Stimulated activated CD8-positive, alpha-beta memory T cell treated with anti-CD3 and anti-CD28 coated beads, Interleukin-2, amount 100 ng/mL, for 1 hour (primary cell): ENCODE measurements at places on chromosomes 16 and 17.

GRCh38 chr17:82171750-82172375, 40.8 kb downstream of the CCDC57 start:
- no peak for DNase-seq

DNA sequence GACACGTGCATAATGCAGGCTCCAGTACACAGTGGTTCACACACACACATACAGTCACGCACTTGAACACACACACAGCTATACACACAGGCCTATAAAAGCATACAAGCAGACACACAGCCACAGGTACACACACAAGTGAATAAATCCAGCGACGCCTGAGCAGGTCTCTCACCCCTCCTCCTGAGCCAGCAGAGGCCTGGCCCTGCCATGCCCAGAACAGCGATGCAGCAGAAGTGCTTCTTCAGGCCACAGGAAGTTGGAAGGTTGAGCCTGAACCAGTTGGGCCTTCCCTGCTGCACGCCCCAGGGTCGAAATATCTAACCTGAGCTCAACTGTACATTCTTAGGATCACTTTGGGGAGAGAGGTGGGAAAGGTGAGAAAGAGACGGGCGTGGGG, 7.3 kb upstream of the CD79B start:
- no peak for DNase-seq

- DNase-seq, result no peak
Observed at GRCh38 chr16:15765880-15766279, 90.9 kb downstream of the MYH11 start.

DNA sequence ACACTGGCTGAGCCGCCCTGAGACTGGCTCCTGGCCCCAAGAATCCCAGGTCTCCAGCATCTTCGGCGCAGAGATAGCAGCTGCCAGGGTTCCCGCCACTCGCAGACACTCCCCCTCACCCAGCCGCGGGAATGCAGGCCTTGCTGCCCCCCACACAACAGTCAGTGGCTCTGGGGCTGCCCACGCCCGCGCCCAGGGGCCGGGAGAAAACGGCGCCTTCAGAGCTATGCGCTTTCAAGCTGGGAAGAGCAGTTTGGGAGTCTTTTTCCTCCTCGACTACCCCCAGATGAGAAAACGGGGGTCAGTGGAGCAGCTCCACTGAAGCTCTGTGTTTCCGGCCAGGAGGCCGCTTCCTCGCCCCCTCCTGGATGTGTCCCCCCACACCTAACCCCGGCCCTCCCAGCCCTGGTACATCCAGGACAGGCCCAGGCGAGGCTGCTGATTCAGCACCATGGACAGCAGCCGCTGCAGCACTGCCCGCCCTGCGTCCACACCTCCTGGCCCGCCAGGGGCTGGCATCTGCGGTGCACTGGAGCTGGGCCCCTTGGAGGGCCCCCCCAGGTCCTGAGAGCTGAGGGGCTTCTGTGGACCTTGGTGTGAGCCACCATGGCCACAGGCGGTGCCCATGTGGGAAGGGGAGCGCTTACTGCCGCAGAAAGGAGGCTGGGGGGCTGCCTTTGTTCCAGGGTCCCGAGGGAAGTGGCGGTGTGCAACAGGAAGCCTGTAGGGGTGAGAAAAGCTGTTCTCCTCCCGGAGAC, 35.7 kb downstream of the CACNA1H start:
- DNase-seq, result no peak

DNA sequence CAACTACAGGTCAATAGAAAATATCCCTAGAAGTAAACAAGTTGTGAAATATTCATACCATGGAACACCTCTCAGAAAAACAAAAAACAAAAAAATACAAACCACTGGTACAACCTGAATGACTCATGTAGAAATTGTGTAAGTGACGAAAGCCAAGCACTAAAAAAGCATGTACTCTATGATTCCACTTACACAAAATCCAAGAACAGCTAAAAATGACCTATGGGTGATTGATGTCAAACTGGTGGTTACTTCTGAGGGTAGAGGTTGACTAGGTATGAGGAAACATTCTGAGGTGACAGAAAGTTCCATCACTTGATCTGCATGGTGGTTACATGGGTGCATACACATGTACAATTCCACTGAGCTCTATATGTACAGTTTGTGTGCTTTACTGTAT, 31.1 kb downstream of the DHRS7C start:
- no peak for DNase-seq

- DNase-seq, result no peak
Observed at GRCh38 chr16:67481561-67482232, 740 bp upstream of the ATP6V0D1 start.

- DNase-seq, result no peak
Observed at GRCh38 chr16:3019594-3020246, 448 bp upstream of the TNFRSF12A start.

- DNase-seq, result no peak
Observed at GRCh38 chr16:74768239-74768638, 6.4 kb downstream of the FA2H start.

DNA sequence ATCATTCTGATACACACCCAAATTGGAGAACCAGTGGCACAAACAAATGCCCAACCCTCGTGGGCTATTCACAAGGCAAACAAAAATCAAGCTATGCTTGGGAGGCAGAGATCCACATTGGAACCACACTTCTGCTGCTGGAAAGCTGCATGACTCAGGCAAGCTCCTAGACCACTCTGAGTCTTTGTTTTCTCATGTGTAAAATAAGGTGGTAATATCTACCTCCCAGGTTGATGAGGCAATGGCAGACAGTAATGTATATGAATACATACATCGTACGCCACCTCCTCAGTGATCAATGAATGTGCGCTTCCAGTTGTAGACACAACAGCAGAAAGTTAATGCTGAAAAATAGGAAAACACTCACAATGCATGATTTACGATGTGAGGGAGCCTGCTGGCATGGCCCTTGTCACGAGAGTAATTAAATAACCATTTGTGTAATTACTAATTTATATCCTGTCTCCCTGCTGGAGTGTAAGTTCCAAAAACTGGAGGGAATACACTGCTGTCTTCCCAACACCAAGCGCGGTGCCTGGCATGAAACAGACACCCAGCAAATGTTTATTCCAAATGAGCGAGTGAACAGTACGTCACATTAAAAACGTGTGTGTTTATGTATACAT, 69.9 kb upstream of the HSBP1 start:
- no peak for DNase-seq

GRCh38 chr17:64500862-64501765, 4.3 kb upstream of the POLG2 start:
- DNase-seq, result no peak

DNA sequence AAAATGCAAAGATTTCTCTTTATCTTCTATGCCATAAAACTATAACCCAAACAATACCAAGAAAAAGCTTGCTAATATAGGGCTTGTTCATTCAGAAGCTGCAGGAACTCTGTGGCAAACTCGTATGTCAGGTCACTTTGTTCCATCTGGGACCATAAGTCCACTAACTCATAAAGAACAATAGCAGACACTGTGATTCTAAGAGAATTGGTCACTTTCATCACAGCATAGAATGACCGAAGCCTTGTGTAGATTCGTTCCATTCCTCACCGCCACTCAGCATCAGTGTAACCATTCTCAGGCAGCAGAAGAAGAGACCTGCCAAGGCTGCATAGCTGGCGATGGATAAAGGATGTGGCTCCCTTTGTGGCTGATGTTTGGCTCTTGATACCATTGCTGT, 30.3 kb upstream of the VAT1L start:
- DNase-seq, result no peak

- no peak for DNase-seq
Observed at GRCh38 chr16:66677179-66677578, 19.4 kb downstream of the CMTM4 start.

- DNase-seq, result no peak
Observed at GRCh38 chr16:72468582-72468981, 296.6 kb upstream of the PMFBP1 start.

DNA sequence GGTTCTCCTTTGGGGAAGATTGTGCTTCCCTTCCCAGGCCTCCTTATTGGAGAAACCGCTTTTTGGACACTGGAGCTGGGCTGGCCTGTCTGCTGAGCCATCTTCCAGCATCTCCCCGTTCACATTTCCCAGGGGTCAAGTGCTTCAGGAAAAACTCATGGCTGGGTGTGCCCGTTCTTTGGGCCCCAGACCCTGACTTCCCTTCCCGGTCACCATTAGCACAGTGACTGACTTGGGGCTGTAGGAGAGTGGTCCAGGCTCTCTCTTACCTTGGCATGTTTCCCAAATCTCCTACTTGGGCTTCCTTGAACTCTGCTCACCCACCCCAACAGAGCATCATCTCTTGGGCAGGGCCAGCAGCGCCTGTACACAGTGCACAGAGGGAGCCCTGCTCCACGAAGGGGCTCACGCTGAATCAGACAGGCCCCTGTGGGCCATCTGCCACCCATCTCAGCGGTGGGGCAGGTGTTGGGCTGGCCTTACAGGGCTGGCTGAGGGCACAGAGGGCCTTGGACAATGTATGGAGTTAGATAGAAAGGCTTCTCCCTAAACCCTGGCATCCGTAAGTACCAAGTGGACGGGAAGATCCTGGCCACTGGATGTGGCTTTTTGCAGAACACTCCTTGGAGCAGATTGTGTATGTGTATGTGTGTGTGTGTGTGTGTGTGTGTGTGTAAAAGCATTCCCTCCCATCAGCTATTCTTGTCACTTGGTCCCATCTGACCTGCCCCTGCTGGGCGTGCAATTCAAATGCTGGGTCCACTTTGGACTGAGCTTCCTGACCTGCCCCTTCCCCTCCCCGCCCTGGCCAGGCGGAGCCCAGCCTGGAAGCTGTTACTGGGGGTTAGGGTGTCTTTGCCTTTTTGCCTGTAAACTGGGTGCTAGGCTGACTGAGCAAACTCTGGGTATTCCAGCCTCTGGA, 24.9 kb upstream of the CDC42EP4 start:
- no peak for DNase-seq

DNA sequence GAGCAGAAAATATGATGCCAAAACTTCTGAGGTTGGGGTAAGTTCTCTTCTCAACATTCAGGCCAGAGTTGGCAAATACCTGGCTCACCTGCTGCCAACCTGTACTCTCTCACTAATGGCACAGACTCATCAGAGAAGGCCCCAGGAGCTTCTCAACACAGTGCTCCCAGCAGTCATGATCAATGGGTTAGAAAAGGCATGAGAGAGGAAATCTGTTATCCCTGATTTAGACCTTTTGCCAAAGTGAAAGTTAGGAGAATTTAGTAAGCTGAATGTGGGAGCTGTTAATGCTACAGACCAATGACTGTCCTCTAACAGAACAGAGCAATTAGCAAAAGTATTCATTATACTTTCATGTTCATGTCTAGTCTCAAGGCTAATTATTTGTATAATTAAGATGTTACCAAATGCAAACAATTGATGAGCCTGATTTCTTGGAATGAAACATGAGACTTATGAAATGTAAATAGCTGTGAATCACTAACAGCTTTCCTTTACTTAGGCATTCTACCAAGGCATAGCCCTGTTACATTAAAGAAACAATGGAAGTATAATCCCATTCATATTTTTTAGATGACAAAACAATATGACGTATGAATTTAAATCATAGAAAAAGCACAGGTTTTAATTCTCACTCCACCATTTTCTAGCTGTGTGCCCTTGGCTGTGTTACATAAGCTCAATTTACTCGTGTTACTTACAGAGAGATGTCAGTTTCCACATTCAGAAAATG, 68.7 kb upstream of the MARCHF10 start:
- no peak for DNase-seq
